ENCODE measurements at places on chromosomes 2 and 18.
A peak's percentile ranks its signal among the peaks of the same experiment; 100 is the strongest.

DNA sequence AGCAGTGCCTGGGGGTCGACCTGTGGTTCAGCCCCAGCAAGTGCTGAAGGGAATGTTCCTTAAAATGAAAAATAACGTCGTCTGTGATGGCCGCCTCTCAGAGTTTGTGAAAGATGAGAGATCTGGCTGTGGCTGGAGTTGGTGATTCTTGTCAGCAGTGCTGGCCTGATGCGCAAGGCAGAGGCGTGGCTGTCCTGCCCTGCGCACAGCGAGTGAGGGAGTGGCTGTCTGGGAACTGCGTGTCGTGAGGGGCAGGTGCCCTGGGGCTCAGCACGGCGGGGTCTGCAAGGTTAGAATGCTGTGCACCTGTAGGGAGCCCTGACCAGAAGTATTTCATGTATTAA is 8.8 kb downstream of the NFATC1 start:
- peak; percentile 71 for DNase-seq

GRCh38 chr2:149388120-149388816 is 57.9 kb downstream of the LYPD6 start:
- DNase-seq, result no peak

DNA sequence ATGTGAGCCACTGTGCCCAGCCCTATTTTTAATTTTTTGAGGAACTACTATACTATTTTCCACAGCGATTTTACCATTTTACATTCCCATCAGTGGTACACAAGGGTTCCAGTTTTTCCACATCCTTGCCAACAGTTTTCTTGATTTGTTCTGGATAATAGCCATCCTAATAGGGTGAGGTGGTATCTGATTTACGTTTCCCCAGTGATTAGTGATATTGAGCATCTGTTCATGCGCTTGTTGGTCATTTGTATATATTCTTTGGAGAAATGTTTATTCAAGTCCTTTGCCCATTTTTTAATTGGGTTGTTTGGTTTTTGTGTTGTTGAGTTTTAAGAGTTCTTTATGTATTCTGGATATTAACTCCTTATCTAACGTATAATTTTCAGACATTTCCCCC is 20.8 kb downstream of the TTC39C start:
- no peak for DNase-seq

DNA sequence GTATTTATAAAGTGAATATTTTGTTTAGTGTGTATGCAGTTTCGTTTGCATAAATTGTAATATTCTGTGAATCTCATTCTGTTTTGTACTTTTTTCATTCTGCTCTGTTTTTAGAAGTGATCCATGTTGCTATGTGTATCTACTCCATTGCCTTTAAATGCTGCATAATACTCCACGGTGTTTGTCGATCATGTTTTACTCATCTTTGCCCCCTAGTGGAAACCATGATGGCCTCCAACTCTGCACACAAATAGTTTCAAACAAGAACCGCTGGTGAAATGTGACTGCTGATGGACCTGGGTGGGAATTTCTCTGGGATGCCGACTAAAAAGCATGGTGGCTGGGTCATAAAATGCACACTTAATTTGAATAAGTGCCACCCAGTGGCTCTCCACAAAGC is 32.0 kb upstream of the SKOR2 start:
- DNase-seq, result no peak

- DNase-seq, result no peak
These were observed 84.7 kb upstream of the PELI1 start for GRCh38 chr2:64228918-64229317.

GRCh38 chr2:130355578-130356431 is at the start of gene PTPN18:
Gene PTPN18 (plus strand): TSS chr2:130356056. CDS start chr2:130356108, 52 bp downstream.
- peak; percentile 57 for DNase-seq

GRCh38 chr2:64482765-64483504 is 29.0 kb downstream of the LGALSL start:
- DNase-seq, result no peak

GRCh38 chr2:174259981-174260380 is 11.6 kb upstream of the OLA1 start:
- no peak for DNase-seq

DNA sequence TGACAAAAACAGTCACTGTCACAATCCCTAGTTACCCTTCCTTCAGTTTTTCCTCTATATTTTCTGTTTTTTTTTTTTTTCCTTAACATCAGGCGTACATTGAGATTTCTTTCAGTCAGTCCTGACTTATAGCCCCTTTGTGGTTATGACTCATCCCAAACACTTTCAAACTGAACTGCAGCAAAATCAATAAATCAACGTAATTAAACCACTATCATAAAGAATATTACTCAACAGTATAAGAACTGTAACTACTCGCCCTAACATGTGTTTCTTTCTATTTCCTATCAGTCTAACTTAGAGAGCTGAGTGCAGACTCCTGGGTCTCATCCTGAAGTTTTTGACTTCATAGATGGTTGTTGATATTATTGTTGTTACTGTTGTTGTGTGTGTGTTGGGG is 523.5 kb downstream of the LRRTM4 start:
- no peak for DNase-seq

- no peak for DNase-seq
These were observed 76.8 kb downstream of the CACNB4 start for GRCh38 chr2:152022090-152022489.

- no peak for DNase-seq
These were observed 5.9 kb upstream of the RAX start for GRCh38 chr18:59279193-59279592.

All from CD4-positive, alpha-beta memory T cell (primary cell).